Inflammatory macrophage treated with lipopolysaccharide for 4 hours (primary cell): ENCODE measurements at places on chromosomes 11 and 22.

DNA sequence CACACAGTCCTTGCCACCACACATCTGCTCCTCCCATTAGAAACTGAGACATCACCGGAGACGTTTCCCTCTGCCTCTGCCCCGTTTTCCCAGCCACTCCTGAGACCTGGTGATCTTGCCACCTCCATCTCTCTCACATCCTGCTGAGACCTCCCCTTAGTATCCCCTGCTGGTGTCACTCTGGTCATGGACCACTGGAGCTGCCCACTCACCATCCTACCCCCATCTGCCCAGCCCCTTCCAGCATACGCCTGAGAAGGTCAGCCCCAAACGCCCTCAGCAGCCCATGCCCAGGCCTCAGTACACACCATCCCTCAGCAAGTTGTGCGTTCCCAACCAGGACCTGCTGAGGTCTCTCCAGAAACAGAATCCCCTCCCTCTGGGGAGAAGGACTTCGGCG is 64.3 kb downstream of the SHANK2 start:
- DNase-seq: no peak

- peak; percentile 3 for DNase-seq
Measured at GRCh38 chr22:22547692-22548300, 11.3 kb downstream of the PRAME start.

DNA sequence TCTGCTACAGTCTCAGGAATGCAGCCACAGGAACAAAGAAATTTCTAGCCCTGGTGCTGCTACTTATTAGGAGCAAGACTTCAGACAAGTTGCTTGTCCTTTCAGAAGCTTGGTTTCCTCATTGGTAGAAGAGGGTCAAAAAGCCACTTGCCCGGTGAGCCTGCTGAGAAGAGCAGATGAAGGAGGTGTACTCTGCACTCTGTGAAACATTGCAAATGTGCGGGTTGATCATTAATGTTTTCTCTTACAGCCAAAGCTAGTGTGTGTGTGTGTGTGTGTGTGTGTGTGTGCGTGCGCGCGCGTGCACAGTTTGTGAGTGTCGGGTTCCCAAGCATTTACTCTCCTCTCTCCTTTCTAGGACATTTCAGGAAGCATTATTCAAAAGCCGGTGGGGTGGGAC is 86.3 kb upstream of the NNMT start:
- no peak for DNase-seq

GRCh38 chr11:14308897-14309387 is 50.0 kb downstream of the RRAS2 start:
- DNase-seq: no peak

DNA sequence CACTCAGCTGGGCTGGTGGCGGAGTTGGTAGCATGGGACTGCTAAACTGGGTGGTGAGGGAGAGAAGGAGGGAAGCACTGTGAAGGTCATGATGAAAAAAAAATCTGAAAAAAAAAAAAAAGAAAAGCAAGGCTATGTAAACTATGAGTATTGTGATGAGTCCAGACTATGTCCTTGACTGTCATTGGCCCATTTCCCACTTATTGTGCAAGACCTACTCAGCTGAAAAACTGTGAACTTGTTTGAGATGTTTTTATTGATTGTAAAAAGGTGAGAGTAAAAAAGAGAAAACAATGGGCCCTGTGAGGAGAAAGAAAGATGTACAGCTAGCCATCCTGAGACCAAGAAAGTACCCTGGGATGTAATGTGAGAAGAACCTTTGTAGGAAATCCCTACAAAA is 798.4 kb upstream of the TENM4 start:
- no peak for DNase-seq

- no peak for DNase-seq
Measured at GRCh38 chr11:115291325-115291724, 212.9 kb downstream of the CADM1 start.

- DNase-seq: no peak
Measured at GRCh38 chr11:66559142-66559865, 9.1 kb downstream of the CTSF start.

- peak; percentile 69 for DNase-seq
Measured at GRCh38 chr11:19742588-19743292, 30.1 kb downstream of the NAV2 start.

DNA sequence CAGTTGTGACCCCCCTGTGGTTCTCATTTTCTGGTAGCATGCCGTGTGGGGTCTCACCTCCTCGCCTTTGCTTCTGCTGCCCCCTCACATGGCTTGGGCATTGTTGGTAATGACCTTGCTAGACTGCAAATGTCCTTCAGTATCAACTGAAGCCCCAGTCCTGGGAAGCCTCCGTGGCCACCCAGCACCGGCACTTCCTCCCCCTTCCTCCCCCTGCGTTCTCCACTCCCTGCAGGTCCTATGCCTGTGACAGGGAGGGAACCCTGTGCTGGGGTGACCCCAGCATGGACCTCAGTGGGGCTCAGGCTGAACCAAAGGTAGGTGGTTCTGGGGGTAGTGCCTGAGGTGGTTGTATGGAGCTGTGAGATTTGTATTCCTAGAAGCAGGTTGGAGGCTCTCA is 5.9 kb downstream of the ST3GAL4 start:
- DNase-seq: no peak

- DNase-seq: no peak
Measured at GRCh38 chr11:98227278-98227677, 793.5 kb upstream of the CNTN5 start.

GRCh38 chr11:72856551-72857345 is 42.5 kb downstream of the ATG16L2 start:
- peak; percentile 56 for DNase-seq

GRCh38 chr11:47229161-47229560 is 14.4 kb downstream of the DDB2 start:
- no peak for DNase-seq

DNA sequence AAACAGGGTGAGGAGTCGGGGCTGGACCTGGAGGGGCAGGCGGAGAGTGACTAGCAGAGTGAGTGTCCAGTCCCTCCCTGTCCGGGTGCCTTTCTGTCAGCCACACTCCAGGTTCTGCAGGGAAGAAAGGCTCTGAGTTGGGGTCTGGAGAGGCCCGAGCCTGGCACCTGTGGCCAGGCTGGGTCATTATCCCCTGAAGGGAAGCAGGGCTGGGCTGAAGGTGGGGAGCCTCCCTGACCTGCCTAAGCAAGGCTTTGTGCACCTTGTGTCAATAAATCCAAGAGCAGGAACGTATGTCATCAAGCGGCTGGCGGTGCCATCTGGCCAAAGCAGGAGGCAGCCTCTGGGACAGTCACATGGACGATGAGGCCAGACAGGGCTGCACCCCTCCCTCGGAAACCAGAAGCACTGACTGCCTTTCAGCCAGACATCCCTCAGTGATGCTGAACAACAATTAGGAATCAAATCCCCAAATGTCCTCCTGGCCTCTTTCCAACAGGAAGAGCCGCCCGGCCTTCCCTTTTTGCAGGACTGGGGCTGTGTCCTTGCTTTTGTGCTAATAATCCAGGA is 73.9 kb upstream of the FGF3 start:
- no peak for DNase-seq

GRCh38 chr11:70226967-70227366 is 23.9 kb downstream of the FADD start:
- DNase-seq: peak; percentile 8

DNA sequence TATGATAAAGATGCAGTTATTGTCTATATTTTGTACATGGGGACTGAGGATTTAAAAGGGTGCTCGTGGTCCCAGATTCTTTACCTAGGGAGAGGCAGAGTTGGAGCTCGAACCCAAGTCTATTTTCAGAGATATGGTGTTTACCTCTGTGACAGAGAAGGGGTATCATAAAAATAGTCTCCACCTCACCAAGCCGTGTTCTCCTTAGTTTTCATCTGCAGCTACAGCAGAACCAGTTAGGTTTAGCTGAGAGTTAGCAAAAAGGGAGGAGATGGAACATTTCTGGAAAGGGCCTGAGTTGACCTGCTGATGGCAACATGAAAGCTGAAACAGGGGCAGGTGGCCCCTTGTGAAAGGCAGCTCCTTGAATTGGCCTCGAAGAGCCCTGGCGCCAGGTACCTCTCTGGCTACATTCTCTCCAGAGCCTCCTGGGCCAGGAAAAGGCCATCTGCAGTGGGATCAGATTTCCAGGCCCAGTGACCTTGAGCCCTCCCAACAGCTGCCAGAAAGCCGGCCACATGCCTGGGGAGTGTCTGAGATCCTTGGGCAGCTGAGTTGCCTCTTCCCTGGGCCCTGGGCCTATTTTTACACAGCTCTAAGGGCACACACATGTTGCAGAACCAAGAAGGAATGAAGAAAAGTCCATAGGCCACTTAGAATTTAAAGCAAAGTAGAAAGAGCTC is 136.6 kb downstream of the NAV2 start:
- no peak for DNase-seq

DNA sequence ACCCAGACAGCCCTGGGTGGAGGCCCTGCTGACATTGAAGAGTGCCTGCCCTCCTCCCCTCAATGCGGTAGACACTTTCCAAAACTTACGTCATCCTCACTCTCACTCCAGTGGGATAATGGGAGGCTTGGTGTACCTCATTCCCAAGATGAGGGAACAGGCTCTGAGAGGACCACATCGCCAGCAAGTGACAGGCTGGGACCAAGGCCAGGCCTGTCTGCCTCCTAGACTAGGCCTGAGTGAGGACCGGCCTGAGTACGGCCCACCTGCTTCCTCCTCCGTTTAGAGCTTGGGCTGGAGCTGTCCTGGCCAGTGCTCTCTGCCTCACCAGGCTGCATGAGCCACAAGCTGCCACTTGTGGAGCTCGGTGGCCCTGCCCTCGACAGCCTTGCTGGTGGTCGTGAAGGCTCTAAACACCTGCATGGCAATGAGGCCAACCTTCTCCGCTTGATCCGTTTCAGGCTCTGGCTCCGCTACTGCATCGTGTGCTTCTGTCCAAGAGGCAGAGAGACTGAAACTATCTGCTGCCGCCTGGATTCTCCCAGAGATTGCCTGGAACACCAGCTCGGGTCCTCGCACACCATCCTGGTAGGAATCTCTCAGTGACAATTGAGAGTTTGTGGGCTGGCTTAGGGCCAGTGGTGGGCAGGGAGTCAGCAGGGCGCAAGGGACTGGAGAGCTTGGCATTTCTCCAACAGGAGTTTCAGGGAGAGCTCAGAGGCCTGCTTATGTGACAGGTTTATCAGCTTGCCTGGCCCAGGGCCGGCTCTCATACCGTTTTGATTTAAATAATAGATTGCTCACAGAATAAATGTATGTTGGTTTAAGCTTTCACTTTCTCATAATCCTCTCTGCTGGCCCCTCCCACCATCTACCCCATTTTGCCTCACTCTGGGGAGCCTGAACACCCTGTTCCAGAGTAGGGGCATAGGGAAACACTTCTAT is 9.4 kb downstream of the LRRC75B start:
- DNase-seq: no peak

DNA sequence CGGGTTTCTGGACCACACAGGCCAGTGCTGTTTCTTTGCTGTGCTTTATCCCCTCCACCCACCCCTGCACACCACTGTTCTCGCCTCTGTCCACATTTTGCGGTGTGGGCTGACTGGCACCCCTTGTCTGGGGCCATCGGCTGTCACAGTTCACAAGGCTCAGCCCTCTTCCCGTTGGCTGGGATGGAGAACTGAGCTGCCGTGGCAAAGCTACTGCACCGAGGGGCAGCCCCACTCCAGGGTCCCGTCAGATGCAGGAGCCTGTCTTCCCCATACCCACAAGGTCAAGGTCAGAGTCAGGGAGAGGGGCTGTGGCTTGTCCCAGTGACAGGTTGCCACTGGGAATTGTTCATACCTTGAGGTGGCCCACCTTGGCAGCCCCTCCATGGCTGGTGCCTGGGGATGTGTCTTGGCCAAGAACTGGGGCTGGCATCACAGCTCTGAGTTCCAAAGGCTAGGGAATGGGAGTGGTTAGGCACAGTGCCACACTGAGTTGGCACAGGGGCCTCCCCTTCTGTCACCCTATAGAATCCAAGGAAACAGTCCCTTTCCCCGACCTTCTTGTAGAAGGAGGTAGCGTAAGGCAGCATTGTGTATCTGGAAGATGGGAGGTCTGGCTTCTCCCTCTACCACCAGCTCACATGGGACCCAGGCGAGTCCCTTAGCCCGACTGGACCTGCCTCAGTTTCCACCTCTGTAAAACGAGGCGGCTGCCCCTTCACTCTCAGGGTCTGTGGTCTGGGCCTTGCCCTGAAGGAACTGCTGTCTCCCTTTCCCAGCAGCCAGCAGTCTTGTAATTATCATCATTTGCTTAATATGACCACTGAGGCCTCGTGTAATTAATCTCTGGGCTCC is 3.4 kb downstream of the GRK2 start:
- no peak for DNase-seq

DNA sequence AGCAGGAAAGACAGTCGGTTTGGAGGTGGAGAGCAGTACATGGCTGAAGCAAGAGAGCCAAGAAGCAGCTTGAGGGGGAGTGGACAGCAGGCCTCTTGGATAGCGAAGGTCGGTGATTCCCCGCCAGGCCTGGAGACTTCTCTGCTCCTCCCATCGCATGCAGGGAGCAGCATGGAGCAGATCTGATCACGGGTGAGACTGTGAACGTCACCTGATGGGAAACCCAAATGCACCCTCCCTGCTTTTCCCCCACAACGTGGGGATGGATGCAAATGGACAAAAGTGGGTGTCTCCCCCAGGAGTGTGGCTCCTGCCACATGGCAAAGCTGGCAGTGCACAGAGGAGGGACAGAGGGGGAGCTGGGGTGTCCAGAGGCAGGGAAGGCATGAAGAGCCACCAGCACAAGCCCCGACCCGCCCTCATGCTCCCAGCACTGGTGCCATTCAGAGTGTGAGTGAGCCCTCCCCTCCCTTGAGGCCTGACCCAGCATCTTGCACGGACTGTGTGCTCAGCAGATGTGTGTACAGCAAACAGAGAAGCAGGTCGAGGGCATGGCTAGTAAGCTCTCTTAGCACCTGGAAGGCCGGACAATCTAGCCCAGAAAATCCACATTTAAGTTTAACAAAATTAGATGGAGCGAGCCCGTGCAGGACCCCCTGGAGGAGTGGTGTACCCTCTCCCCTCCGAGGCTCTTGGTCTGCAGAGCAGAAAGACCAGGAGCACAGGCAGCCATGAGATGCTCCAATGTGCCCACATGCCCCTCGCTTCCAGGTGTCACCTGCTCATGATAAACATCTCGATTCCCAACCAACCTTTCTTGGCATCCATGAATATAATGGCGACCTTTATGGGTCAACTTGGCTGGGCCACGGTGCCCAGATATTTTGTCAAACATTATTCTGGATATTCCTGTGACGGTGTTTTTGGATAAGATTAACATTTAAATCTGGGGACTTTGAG is 661.7 kb downstream of the TBC1D22A start:
- DNase-seq: no peak

DNA sequence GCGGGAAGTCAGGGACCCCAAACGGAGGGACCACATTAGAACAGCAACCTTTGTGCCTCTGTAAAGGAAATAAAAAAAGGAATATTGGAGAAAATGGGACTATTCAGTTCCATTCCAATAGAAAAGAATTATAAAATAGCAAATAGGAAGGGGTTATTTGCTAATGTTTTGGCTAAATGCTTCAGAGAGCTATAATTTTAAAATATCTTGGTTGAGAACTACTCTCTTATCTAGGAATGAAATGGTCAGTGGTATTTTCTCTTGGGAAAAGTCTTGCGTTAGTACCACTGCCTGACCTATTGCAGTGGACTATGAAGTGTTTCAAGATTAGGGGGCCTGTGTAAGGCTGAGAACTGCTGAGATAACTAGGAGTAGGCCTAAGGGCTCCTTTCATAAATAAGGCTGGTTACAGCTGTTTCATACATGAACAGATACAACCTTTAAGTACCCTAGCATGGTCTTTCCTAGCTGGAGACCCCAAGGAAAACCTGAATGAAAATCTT is 6.9 kb upstream of the WEE1 start:
- DNase-seq: no peak
